Vagina (tissue), 2 donors: ENCODE measurements at places on chromosomes 2 and 18.

GRCh38 chr2:217434180-217434975, 568.4 kb downstream of the TNS1 start:
- DNase-seq, result peak; percentile 95

DNA sequence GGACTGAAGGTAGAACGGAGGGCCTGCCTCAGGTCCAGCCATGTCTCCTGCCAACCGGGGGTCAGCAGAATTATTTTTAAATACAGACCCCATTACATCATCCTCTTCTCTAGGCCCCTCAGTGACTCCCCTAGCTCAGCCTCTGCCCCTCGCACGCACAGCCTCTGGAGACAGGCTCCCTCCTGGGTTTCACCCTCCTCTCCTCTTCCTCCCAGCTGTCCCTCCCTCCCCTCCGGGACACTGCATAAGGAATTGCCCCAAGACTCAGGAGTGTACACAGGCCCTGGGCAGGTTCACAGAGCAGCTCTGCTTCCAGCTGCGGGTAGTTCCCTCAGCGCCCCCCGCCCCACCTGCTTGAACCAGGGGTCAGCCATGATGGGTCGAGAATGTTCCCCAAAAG, 520.2 kb upstream of the MYT1L start:
- DNase-seq, result no peak

DNA sequence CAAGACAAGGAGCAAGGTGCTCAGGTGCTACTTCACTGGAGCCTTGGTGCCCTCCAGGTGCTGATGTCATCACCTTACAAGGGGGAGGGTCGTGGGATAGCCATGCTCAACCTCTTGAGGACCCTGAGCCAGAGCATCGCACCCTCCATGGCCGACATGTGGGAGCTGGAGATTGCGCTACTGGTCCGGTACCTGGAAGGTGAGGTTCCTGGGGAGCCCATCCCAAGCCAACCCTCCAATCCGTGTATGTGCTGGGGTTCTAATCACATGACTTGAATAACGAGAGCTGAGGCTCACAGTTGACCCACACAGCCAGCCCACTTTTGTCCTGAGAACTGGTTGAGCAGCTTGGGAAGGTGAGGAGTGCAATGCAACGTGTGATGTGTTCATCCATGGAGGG, 25.9 kb downstream of the MROH2A start:
- no peak for DNase-seq

DNA sequence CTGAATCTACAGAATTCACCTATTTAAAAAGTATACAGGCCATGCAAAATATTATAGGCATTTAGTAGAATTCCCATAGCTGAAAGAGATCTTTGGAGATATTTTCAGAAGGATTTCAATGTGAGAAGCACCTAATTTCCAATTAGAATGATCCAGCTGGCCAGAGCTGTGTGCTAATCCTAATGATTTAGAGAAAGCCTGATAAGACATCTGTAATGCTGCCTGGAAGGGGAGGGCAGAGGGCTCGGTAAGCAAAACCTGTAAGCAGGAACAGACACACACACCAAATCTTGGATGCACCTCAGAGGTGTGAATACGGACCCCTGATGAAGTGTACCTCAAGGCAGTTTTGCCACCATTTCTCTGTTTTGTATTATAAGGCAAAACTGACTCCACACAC, 14.0 kb downstream of the SERTAD2 start:
- no peak for DNase-seq

- DNase-seq, result no peak
Observed at GRCh38 chr2:51158251-51158650, 126.3 kb upstream of the NRXN1 start.

DNA sequence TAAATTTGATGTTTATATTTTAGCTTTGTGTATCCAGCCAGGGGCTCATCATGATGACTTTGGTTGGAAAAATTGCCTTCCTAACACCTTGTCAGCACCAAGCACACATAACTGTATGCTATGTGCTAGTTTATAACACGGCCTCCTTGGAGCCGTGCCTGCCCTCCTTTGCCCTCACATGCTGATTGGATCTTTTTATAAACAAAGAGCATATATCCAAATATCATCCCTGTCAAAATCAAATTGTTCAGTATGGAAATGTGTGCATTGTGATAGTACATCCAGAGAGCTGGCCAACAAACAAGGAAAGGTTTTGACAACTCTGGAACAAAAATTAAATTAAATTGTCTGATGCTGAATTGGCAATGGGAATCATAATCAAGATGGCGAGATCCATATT, 241.5 kb downstream of the DCDC2C start:
- DNase-seq, result no peak

DNA sequence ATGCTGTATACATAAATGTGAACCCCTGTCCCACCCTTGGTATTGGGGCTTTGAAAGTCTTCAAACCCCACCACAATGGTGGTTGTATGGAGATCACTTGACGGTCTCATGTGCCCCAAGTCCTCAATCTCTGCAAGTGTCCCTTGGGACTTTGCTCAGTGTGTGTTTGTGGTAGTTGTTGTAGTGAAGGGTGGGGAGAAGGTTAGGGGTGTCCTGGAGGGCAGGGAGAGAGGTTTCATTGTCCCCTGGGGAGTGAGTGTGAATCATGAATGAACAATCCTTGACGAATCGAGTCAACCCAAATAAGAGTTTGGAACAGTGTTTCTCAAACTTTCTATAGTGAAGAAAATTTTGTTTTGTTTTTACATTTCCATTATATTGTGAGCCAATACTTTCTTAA, 28.1 kb downstream of the COL4A3 start:
- DNase-seq, result no peak

DNA sequence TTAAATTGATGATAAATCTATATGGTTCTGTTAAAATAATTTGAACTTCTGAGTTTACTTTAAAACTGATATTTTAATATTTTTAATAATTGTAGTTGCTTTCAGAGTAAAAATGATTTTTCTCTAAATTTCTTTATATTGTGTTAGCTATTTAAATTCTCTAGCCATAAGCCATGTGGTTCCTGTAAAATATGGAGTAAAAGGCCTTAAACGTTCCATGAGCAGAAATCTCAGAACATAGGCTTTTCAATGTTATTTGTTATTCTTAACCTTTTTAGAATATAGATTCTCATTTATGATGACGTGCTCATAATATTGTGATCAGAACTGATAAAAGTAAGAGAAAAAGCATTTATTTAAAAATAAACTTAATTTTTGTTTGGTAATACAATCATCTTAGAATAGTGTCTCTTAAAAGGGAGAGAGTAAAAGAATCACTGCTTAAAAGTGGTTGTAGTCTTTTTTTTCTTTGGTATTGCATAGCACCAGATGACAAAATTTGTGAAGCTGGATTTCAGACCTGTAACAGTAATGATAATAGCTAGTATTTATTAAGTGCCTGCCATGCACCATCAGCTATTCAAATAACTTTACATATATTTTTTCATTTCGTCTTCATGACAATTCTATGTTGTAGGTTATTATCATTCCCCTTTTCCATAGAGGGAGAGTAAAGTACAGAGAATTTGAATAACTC, 2.7 kb downstream of the BMPR2 start:
- no peak for DNase-seq

DNA sequence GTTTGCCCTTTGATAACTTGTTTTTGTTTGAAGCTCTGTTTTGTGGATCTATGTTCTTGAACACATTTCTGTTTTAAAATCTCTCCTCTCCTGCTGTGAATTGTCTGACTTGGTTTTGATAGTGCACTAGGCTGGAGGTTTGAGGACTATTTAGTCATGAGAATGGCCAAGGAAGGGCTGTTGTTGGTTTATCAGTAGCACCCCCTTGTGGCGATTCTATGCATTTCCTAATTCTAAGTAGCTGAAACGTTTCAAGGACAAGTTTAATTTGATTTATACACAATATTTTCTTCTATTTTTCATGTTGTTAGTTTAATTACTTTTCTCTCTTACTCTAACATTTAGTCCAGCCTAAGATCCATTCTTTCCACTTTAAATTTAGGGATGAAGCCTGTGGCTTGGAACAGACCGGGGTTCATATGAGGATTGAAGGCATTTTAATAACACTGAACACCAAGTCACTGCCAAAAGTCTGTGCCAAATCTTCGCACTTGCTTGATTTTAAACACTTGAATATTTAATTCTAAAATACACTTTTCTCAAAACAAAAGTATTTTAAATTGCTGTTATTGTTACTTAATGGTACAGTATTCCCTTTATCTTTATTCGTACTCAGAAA, 166.0 kb downstream of the SOCS6 start:
- DNase-seq, result no peak

- no peak for DNase-seq
Observed at GRCh38 chr2:101175991-101176390, 24.8 kb upstream of the TBC1D8 start.

DNA sequence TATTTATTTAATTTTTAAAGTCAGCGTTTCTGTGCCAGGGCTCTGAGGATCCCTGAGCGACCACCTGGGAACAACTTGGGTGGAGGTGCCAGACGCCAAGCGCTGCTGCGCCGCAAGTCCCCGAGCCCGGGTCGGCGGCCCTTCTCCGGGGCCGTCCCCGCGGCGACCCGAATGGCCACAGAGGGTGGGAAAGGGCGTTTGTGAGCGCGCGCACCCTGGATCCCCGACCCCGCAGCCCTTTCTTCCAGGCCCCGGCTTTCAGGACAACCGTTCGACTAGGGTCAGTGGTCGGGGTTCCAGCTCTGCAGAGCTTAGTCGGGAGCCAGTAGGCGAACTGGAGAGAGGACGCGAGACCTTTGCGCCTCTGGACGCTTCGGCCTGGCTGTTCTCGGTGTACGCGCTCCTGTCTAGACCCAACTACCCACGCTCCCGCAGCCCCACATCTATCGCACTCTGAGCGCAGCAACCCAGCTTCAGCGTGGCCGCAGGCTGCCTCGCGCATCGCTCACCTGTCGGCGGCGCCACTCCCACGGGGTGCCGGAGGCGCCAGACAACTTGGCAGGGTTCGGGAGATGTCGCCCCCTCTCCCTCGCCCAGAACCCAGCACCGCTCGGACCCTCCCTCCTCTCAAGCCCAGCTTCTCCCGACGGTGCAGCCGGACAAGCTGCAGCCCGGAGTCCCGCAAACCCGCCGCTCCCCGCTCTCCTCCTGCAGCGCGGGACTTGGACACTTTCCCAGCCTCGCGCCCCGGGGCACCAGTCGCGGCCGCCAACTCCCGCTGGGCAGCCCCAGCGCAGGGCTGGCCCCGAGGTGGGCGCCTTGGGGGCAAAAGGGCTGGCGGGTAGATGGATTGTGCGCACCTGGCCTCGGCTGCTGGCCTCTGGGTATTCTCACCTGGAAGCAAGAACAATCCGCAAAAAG, 758 bp downstream of the LYPD1 start:
- no peak for DNase-seq

DNA sequence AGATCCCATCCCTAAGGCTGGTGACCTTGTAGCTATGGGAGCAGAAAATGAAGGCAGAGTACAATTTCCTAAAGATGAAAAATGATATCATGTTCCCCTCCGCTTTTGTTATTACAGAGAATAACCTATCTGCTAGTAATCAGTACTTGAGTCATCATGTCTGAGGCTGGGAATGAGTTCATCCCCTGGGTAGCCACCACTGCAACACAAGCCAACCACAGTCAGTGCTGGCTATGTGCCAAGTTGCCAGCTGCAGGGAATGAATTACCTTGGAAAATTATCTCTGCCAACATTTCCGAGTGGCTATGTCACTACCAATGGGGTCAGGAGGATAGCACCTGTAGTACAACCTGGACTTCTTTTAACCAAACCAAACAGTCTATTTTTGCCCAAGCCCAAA, 1094.7 kb upstream of the DDX18 start:
- DNase-seq, result no peak

DNA sequence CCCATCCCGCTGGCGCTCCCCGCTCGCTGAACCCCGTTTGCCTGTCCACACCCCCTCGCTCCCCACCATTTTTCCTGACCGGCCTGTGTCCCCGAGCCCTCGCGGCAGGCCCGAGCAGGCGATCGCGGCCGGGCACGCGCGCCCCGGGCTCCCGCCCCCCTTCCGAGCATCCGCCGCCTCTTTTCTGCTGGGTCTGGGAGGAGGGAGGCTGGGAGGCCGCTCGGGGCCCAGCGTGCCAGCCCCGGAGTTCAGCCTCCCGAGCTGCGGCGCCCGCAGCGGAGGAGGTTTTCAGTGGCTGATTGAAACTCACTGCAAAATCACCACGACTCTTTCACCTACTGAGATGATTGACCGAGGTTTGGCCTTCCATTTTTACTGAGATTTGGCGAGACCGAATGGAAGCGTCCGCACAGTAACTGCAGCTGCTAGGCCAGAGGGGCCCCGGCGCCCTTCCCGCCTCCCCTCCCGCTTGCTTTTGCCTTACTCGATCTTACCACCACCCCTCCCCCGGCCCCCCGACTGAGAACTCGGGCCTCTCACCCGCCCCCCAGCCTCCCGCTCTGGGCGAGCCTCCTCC, 4.8 kb downstream of the SOX11 start:
- DNase-seq, result no peak

- no peak for DNase-seq
Observed at GRCh38 chr18:43876748-43877147, 599.5 kb upstream of the SYT4 start.

GRCh38 chr2:187982668-187983067, 309.0 kb upstream of the GULP1 start:
- no peak for DNase-seq

DNA sequence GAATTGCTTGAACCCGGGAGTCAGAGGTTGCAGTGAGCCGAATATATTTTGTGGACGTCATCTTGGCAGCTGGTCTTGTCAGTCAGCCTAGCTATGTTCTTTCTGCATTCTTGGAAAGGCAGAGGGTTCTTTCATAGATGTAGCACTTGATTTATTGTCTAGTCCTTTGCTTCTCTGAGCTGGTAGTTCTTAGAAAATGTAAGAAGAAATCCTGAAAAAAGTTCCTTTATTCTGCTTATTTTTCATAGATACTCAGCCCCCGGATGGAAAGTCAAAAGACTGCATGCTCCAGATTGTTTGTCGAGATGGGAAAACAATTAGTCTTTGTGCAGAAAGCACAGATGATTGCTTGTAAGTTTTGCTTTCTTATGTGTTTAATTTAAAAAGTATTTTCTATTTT, 21.3 kb downstream of the PLEKHB2 start:
- DNase-seq, result no peak

DNA sequence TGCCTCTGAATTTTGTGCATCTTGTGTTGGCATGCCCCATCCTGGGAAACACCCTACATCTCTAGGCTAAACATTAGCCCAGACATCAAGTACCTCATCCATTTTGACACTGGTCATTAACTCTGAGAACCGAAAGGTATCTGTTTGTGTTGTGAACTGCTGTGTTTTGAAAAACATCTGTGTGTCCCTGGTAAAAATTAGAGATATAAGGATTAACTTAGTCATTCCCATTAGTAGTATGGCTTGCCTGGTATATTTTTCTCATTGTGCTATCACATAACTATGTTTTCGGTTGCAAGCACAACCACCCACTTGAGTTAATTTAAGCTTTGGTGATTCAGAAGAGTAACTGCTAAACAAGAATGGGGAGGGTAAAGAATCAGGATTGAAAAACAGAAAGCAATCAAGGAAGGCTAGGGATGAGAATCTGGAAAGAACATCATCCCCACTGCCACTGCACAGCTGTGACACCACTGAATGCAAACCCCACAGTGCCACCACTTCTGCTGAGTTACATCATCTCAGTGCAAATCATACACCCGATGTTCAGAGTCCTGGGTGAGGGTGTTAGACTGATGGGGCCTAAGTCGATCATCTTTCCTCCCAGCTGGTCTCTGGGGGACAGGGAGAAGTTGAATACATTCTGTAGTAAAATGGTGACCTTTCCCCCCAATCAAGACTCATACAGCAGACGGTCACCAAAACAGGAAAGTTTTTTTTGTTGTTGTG, 234.0 kb downstream of the EPHA4 start:
- no peak for DNase-seq
